Lung microvascular endothelial cell (primary cell): ENCODE measurements at places on chromosomes 5 and 9. TPM values are rescaled to one million over a fixed set of nuclear protein-coding genes. Genes with fewer than 3 reads are reported as not detected.

GRCh38 chr5:14035859-14036503 lies 91.5 kb upstream of the DNAH5 start:
- peak; percentile 80 for DNase-seq

DNA sequence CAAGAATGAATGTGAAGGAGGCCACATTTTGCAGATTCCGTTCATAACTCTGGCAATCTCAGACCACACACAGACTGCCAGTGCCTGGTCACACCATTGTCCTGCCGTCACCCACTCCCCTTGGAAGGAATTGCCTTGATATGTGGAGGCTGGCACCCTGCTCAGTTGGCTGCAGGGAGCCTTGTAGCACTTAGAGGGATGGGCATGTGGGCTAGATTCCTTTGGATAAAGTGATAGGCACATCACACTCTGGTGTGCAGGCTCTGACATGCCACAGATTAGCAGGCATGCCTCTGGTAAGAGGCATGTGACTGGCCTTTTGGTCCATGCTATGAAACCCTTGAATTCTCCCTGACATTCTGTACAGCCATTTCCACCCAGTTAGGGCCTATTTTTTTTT lies 254.6 kb upstream of the PIK3R1 start:
- no peak for DNase-seq

- no peak for DNase-seq
These were observed 19.2 kb downstream of the FGFR4 start for GRCh38 chr5:177105691-177106476.

GRCh38 chr5:56530626-56531138 lies 284.7 kb upstream of the MAP3K1 start:
- no peak for DNase-seq

DNA sequence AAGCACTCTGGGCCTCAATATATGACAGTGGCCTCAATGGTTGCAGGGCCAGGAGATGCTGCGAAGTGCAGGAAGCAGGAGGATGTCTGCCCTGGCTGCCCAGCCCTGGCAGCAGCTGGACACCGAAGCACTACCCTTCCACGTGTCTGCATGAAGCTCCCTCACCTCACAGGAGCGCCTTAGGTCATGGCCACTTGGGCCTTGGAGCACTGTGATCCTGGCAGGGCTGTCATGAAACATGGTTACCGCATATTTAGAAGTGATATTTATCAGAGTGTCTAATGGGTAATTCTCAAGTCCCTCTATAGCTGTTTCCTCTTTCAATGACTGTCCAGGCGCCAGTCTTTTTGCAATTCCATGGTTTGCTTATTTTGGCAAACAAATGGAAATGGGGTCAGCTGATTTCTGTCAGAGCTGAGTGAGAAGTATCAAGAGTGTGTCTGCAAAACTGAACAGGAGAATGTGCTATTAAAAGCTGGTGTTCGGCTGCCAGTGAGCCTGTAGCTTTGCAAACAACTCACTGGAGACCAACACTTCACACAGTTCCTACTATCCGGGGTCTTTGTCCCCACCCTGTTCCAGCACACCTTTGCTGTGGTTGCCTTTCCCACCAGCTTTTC lies 285.9 kb downstream of the KIF4B start:
- no peak for DNase-seq

- no peak for DNase-seq
These were observed 194.1 kb downstream of the AOPEP start for GRCh38 chr9:94920420-94921091.

DNA sequence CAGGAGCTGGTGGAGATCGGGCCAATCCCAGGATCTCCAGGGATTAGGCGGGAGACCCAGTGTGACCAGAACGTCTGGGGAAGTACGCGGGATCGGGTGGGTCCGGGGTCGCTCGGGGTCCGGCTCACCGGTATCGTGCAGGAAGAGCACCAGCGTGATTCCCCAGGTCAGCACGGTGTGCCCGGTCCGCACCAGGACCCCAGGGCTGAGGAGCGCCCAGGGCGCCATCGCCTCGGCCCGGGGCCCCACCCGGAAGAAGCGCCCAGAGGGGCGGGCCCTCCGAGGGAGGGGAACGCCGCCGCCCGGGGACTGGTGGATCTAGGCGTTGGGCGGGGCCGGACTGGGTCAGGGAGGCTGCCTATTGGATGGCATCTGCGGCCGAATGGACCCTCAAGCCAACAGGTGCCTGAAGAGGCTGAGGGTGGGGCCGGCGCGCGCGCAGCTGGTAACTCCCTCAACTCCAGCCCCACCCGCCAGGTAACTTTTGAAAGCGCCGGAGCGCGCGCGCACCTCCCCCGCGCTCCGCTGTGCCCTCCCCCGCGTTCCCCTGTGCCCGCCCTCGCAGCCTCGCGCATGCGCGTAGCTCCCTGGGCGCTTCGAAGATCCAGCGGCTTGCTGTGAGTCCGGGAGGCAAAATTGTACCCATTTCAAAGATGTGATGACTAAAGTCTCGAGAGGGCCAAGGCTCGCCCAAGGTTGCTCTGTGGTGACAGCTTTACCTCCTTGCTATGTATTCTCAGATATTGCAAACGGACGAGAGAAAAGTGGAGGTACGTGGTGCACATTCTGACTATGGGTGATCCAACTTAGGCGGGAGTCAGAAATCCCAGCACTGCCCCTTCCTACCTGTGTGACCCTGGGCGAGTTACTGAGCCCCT lies at the start of gene ZDHHC12:
Gene ZDHHC12, minus strand, starts transcription at position 262 of the 878 bp plus-strand sequence. Its CDS starts 34 bp downstream, at position 228.
- peak; percentile 98 for DNase-seq

- no peak for DNase-seq
These were observed 4.0 kb downstream of the ANKRD55 start for GRCh38 chr5:56229111-56229510.

GRCh38 chr5:143819716-143820115 lies 7.8 kb downstream of the HMHB1 start:
- DNase-seq: no peak

DNA sequence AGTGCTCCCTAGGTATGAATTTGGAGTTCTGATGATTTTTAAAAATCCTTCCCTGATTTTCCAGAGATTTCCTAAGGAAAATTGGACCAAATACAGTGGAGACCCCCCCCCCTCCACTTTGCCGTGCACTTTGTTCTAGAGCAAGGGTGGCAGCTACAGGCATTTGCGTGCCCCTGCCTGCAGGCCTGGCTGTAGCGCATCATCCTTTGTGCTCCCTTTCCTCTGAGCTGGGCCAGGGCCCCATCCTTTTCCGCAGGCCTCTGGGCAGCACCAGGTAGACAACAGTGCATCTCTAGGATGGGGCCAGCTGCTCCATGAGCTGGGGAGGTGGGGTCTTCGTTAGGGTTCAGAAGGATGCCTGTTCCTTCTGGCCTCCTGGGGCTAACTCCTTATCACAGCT lies 39.6 kb downstream of the TRIO start:
- no peak for DNase-seq

DNA sequence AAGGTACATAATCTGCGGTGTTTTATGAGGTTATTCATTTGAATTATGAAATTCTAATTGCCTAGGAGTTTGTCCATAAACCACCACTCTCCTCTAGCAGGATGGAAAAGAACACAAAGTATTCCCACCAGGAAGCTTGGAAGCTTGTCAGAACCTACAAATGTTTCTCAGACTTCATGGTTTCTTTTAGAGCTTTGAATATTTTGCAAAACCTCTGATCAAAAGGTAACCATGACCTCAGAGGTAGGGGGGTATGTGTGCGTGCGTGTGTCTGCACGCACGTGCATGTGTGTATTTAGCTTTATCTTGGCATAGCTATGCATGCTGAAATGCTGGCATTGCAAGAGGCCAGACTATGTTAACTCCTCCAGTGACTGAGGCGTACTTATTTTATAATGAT lies 847.0 kb downstream of the TLE1 start:
- DNase-seq: no peak

- DNase-seq: no peak
These were observed 148.5 kb downstream of the KIAA0825 start for GRCh38 chr5:94469894-94470329.

DNA sequence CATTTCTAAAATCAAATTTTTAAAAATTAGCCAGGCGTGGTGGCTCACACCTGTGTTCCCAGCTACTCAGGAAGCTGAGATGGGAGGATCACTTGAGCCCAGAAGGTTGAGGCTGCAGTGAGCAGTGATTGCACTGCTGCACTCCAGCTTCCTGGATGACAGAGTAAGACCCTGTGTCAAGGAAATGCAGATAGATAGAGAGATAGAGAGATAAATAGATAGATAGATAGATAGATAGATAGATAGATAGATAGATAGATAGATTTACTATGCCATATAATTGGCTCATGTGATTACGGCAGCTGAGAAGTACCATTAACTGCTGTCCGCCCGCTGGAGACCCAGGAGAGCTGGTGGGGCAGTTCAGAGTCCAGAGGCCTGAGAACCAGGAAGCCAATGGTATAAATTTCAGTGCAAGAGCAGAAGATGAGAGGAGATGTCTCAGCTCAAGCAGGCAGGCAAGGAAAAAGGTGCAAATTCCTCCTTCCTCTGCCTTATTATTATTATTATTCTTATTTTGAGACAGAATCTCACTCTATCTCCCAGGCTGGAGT lies 13.0 kb upstream of the PTGES start:
- no peak for DNase-seq

DNA sequence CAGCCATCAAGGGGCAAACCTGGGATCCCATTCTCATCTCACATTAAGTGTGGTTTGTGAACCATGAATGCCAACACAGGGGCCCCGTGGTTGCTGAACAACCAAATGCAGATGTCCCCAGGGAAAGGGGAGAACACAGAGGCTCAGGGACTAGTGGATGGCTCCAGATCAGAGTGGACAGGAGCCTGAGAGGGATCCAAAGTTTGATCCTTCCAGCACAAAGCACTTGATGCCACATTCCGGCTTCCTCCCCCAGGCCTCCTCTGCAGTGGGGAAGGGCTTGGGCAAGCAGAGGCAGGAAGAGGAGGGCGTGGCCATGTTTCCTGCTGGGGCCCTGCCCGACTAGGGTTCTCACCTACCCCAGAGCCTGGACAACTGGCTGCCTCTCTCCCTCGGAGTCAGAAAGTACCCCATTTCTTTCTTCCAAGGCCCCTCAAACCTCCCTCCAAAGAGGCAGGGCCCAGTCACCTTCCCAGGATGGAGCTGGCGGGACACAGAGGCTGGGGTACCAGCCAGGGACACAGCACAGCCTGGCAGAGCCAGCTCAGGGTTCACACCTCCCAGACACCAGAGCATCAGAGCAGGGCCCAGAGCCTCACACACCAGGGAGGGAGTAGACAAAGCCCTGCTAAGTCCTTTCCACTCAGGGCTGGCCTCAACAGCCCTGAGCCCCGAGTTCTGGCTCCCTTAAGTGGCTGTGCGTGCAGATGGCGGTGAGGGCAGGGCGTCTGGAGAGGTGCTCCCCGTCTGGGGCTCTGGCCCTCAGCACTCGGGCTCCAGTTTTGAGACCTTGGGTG lies 4.3 kb upstream of the RNF44 start:
- DNase-seq: peak; percentile 48

- no peak for DNase-seq
These were observed 90.6 kb downstream of the PHF2 start for GRCh38 chr9:93667006-93667405.

GRCh38 chr5:174733091-174733690 lies 8.8 kb downstream of the MSX2 start:
- no peak for DNase-seq

DNA sequence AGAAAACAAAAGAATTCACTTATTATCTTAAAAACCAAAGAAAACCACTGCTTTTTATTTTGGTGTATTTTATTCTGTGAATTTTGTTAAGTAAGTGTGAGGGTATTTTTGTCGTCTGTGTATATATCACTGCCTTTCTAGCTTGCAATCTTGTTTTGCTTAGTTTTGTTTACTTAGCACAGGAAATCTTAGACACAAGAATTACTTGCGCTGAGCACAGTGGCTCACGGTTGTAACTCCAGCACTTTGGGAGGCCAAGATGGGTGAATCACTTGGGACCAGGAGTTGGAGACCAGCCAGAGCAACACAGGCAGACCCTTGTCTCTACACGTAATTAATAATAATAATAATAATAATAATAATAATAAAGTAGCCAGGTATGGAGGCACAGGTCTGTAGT lies 230.3 kb downstream of the PAPPA start:
- peak; percentile 39 for DNase-seq

DNA sequence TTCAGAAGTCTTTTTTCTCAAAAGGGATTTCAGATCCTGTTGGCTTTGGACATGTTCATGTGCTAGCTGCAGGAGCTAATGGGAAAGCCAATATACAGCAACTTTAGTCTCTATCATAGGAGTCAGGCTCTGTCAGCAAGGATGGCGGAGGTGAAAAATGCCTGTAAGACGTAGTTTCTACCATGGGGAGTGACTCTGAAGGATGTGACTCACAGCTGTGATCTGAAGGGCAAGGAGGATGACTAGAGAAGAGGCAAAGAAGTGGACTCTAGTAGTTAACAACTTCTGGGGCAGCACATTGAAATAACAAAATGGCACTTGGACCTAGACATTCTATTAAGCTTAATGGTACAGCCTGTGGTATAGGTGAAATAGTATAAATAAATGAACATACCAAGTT lies 3.1 kb upstream of the NDUFS4 start:
- DNase-seq: peak; percentile 62

- no peak for DNase-seq
These were observed 268.6 kb upstream of the MVB12B start for GRCh38 chr9:126058011-126058531.

- DNase-seq: peak; percentile 24
These were observed 95.9 kb upstream of the PCSK1 start for GRCh38 chr5:96528826-96529474.

GRCh38 chr9:3842839-3843238 lies 317.0 kb upstream of the RFX3 start:
- no peak for DNase-seq

- peak; percentile 30 for DNase-seq
These were observed 126.0 kb downstream of the SUSD1 start for GRCh38 chr9:112048924-112049691.

DNA sequence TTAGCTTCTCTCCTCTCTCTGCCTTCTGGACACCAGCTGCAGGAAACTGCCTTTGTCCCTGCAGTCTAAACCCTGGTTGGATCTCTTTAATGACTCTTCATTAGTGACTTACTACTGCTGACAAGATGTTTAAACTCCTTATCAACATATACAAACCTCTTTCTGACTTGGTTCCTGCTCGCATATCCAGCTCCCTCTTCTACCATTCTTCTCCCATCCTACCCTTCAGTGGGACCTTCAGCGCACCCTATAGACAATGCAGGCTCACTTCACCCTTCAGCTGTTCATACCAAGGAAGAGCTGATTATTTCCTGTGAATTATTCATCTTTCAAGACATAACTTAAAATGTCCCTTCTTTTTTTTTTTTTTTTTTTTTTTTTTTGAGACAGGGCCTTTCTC lies 436.5 kb downstream of the KIAA0825 start:
- no peak for DNase-seq

DNA sequence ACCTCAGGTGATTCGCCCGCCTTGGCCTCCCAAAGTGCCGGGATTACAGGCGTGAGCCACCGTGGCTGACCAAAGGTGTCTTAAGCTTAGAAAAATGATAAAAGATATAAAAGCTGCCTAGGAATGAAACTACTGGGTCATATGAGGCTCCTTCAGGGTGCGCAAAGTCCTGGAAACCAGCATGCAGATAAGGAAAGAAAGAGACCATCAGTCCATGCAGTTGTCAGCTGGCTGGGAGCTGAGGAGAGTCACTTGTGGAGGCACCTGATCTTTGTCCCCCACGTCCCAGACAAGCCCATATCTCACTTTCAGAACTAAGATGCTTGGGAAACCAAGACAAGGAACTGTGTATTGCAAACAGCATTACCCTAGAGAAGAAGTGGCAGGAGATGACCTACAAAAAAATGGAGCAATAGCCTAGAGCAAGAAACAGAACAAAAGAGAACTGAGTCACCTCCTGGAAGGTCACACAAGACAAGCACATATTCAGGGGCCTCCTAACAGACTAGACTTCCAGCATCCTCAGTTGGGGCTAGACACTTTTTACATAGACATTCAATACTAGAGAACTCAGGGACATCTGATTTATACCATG lies 2.8 kb upstream of the CCDC125 start:
- no peak for DNase-seq

GPR151 gene
- total RNA-seq: not detected in 2 replicates

GNAQ gene
- total RNA-seq: 24.4 and 33.3 TPM in 2 replicates

DNM1 gene
- total RNA-seq: 0.40 and 0.44 TPM in 2 replicates

AMBP gene
- not detected in 2 replicates for total RNA-seq
